ENCODE measurements at places on chromosomes 5 and 9.

GRCh38 chr9:83473488-83473971, 64.7 kb downstream of the FRMD3 start:
- no peak for DNase-seq

DNA sequence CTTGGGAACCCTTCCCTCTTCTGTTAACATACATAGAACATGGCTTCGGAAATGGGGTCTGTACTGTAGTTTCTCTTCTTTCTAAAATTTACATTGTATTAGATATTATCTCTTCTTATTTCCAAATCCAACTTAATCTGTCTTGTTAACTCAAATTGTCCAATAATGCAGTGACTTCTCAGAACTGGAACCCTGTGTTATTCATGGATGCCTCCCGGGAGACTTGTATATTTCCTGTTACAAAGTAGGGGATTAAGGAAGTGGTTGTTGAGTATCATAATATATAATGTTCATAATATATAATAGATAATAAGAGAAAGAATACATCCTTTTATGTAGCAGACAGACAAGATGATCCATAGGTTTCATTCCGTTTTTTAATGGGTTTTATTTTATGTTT, 128.4 kb downstream of the ZSWIM6 start:
- no peak for DNase-seq

- DNase-seq: peak; percentile 92
Observed at GRCh38 chr9:69253057-69253456, 72.0 kb upstream of the ENTREP1 start.

- DNase-seq: peak; percentile 36
Observed at GRCh38 chr5:9170026-9170425, 375.8 kb downstream of the SEMA5A start.

DNA sequence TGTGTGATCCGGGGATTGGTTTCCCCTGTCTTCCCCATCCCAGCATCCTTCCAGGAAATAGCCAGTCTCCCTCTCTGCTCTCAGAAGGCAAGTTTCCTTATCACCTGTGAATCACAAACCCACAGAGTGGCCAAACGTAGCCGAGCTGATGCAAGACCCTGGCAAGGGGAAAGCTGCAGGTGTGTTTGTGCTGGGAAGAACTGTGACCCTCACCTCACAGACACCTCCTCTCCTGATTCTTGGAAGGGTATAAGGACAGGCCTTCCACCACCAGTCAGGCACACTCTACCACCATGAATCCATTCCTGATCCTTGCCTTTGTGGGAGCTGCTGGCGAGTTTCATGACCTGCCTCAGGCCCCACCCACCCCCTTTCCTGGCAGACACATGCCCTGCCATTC, at the start of gene PRSS3:
Gene PRSS3, plus strand, starts transcription at position 281 of the 400 bp plus-strand sequence. Its CDS starts 13 bp downstream, at position 294.
- DNase-seq: no peak

All from foreskin keratinocyte (primary cell).